SK-N-SH (cell line): ENCODE measurements at places on chromosomes 1 and 21.

- no peak for DNase-seq
These were observed 27.0 kb downstream of the SH3GLB1 start for GRCh38 chr1:86731416-86731815.

- no peak for DNase-seq
These were observed 5.2 kb downstream of the SNAP47 start for GRCh38 chr1:227740401-227740960.

GRCh38 chr1:204087893-204088528, 15.1 kb downstream of the SOX13 start:
- no peak for DNase-seq

DNA sequence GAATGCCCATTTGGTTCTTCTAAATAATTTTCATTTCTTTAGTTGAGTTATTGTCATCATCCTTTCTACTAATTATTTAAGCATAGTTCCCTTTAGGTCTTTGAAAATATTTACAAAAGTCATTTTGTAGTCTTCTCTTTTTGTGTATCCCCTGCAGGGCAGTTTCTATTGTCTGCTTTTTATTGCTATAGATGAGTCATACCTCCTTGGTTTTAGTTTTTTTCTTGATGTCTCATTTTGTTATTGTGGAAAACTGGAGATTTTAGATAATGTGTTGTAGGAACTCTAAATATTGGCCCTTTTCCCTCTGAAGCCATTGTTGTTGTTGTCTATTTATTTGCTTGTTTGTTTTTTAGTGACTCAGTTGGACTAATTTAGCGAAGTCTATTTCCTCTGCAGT, 387.9 kb downstream of the NUF2 start:
- no peak for DNase-seq

DNA sequence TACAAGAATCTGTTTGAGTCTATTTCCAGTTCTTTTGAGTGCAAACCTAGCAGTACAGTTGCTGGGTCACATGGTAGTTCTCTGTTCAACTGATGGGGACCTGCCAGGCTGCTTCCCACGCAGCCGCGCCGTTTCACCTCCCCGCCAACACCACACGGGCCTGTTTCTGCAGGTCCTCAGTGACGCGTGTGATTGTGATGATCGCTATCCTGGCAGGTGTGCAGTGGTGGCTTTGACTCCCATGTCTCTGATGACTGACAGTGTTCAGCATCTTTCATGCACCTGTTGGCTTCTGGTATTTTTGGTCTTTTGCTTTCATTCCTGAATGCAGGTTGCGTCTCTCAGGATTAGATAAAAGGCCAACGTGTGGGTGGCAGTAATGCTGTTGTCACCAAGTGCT, 41.6 kb downstream of the FAAP20 start:
- DNase-seq, result no peak

DNA sequence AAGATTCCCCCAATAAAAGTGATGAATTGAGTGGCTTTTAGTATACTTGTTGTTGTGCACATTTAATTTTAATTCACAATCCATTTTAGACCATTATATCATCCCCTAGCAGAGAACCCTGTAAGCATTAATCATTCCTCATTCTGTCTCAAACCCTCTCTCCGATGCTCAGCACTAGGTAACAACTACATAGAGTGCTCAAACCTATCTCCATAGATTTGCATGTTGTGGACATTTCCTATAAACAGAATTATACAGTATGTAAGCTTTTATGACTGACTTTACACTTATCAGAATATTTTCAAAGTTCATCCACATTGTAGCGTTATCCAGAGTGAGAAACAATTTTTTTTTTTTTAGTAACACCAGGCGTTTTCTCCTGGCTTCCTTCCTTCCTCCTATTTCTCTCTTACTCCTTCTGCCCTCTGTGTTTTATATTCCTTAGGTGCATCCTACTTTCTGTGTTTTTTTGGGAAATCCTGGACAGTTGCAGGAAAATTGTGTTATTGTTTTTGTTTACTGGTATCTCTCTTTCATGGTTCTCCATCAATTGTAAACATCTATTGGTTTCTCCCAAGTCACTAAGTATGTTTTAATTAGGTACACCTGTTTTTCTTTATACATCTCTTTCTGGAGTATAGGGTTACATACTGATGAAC, 1528.0 kb upstream of the TPTE start:
- DNase-seq, result no peak

DNA sequence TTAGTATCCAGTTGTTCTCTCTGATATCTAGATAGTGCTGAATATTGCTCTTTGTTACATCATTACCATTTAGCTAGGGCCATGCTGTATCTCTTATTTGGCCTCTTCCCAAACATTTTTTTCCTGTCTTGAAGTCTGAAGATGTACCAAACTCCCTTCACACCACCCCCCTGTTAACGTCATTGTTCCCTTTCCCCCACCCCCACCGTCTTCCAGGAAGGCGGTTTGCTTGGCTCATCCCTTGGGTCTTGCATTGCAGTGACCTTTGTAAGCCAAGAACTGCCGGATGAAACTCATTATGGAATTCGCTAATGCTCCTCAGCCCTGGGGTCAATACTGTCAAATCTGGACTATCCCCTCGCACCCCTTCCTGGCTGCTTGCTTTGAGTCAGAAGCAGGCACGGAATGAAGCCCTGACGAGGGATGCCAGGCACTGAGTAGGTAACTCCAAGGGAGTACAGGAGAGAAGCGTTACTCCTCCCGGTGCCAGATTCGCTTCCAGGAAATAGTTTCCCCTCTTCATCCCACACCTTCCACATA, 283.1 kb downstream of the TM2D1 start:
- DNase-seq, result no peak

- DNase-seq, result no peak
These were observed 132.1 kb downstream of the ETS2 start for GRCh38 chr21:38937844-38938243.

GRCh38 chr1:61083013-61083806, 849 bp downstream of the NFIA start:
- DNase-seq, result peak; percentile 81

DNA sequence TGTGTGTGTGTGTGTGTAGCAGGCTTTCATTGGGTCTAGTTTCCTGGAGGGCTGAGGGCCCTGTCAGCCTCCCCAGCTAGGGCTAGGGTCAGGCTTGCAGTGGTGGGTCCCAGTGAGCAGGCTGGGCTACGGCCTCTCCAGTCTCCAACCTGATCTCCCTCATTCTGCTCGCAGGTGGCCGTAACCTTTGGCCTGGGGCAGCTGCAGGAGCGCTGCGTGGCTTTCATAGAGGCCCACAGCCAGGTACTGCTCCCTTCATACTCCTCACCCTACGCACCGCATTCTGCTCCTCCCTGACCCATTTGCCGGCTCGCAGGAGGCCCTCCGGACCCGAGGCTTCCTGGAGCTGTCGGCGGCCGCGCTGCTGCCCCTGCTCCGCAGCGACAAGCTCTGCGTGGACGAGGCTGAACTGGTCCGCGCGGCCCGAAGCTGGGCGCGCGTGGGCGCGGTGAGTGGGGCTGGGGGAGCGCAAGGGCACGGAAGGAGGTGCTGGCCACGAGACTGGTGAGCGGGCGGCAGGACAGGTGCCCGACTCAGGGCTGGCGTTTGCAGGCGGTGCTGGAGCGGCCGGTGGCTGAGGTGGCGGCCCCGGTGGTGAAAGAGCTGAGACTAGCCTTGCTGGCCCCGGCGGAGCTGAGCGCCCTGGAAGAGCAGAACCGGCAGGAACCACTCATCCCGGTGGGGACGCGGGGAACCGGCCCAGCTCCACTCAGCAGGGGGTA, 4.7 kb downstream of the BTBD19 start:
- peak; percentile 70 for DNase-seq

DNA sequence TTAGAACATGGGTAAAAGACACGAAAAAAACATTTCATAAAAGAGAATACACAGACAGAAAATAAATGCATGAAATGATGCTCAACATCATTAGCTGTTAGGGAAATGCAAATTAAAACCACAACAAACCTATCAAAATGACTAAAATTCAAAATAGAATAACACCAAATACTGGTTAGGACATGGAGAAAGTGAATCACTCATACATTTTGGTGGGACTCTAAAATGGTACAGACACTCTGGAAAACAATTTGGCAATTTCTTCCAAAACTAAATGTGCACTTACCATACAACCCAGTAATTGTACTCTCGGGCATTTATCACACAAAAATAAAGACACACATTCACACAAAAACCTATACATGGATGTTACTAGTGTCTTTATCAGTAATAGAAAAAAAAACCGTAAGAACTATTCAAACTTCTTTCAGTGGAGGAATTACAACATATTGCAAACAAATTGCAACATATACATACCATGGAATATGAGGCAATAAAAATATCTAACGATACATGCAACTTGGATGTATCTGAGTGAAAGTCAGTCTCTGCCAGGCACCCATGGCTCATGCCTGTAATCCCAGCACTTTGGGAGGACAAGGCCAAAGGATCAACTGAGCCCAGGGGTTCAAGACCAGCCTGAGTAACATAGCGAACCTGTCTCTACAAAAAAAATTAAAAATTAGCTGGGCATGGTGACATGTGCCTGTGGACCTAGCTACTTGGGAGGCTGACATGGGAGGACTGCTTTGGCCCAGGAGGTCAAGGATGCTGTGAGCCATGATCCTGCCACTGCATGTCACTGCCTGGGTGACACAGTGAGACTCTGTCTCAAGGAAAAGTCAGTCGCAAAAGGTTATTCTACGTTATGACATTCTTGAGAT, 19.6 kb downstream of the HSF2BP start:
- no peak for DNase-seq

GRCh38 chr1:228496084-228496483, 8.9 kb downstream of the RNF187 start:
- no peak for DNase-seq

DNA sequence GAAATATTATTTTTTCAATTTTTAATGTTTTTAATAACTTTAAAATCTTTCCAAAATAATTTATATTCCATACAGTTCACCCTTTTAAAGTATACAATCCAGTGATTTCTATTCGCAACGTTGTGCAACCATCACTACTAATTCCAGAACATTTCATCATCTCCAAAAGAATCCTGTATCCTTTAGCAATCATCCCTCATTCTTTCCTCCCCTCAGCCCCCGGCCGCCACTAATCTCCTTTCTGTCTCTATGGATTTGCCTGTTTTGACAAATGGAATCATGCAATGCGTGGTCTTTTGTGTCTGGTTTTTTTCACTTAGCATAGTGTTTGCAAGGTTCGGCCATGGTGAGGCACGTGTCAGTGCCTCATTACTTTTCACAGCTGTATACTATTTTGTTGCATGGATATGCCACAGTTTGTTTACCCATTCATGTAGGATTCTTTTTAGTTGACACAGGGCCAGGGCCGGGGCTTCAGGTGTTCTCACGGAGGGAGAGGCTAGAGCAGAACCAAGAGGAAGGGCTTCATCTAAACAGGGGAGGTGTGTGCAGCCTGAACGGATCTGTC, 40.6 kb upstream of the ZBTB40 start:
- DNase-seq, result no peak

- DNase-seq, result no peak
These were observed 5.5 kb upstream of the LAPTM5 start for GRCh38 chr1:30762930-30763650.
